ENCODE measurements at places on chromosomes 2 and 18.

DNA sequence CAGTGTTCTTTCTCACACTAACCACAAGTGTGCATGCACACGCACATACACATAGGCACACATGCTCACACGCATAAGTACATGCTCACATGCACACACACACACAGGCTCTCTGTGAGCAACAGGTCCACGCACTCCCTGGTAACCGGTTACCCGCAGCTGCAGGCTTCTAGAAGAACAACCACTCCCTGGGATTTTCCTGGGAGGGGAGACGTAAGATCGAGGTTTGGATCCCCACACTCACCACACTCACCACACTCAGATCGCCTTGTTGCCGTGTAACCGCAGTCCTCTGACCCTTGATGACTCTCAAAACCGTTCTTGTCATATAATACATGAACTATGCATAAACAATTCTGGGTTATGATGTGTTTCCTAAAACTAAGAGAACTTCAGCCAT is 42.2 kb downstream of the TTC32 start:
- peak; percentile 24 for DNase-seq

DNA sequence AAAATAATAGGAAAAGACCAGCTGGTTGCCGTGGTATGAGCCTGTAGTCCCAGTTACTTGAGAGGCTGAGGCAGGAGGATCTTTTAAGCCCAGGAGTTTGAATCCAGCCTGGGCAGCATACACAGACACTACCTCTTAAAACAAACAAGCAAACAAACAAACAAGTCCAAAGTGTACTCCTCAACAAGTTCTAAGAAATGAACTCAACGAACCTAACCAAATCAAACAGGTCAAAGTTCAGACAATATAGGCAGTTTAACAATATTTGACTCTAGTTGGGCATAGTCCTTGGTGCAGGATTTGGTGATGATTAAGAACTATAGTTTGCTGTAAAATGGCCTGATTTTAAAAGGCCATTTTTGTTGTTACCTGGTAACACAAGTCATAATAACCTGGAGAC is 41.9 kb upstream of the RHOB start:
- DNase-seq, result no peak

DNA sequence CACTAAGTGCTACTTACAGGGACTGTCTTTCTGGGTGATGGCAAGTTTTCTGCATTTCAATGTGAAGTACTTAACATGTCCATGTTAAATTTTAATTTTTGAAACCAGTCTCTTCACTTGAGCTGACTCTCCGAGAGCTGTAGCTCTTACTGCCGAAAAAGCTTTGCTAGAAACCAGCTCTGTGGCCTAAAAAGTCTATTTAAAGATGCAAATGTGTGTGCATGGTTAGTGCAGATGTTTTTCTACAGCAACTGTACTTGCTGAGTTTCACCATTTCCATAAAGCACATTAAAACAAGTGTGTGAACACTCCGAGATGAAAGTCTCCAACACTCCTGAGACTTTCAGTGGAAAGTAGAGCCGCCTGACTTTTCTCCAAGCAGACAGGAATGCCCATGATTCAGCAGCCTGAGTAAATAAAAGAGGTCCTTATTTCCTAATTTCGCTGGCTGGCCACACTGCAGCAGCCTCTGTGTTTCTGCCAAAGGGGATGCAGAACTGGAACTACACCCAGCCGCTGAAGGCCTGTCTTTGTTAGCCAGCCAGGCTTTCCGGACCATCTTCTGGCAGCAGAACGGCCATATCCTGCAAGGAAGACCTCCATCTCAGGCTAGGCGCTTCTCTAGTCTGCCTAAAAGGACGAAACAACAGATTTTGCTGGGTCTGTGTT is 121.2 kb downstream of the ZNF521 start:
- DNase-seq, result peak; percentile 80

DNA sequence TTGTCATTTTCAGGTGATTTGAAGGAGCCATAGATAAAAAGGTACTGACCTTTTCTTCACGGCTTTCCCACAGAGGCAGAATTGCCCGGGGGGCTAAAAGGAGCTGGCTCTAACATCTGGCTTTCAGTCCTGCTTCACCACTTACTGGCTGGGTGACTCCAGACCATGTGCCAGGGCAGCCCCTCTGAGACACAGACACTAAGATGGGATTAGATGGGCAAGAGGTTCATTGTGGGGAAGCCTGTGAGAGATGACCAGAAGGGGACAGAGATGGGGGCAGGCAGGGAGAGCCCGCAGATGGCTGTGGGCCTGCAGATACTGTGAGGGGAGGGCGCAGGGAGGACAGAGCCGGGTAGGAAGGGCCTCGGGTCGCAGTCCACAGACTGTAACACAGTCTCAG is 74.7 kb upstream of the TTC39C start:
- DNase-seq, result no peak

GRCh38 chr2:54899576-54900200 is 150.6 kb downstream of the RTN4 start:
- peak; percentile 85 for DNase-seq

- no peak for DNase-seq
These were observed 61.2 kb downstream of the KCNE4 start for GRCh38 chr2:223113161-223113560.

- no peak for DNase-seq
These were observed 151.5 kb downstream of the GULP1 start for GRCh38 chr2:188443207-188443606.

- DNase-seq, result no peak
These were observed 12.4 kb upstream of the RAPGEF4 start for GRCh38 chr2:172723286-172723685.

- DNase-seq, result no peak
These were observed 8.7 kb downstream of the PTH2R start for GRCh38 chr2:208415255-208415654.

DNA sequence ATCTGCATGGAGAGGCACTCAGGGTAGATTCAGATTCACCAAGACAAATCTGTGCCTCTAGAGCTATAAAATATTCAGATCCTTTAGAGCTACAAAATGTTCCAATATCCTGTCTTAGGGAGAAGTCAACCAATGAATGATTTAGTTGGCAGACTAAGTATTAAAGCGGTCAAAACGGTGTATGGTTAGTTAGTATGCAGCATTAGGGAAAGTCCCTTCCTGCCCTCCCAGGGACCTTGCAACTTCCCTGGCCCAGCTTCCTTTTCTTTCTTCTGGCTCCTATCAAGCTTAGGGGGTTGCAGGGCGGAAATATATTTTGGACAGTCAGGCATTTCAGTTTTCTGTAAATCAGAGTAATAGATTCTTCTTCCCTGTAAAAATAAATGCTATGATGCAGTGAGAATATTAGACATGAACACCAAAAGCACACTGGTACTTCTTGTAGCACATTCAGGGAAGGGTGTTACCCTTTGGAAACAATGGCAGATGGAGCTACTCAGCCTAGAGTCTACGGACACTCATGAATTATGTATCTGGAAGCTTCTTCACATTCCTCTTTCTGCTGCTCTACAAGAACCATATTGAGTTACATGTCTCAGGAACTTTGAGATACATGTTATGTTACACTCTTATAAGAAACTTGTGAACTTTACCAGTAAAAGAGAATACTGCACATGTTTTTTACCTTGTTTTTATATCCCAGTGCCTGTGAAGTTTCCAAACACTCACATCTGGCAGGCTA is 45.7 kb downstream of the CCDC93 start:
- DNase-seq, result no peak

GRCh38 chr2:186853951-186854350 is 5.0 kb upstream of the ZSWIM2 start:
- DNase-seq, result peak; percentile 15

- DNase-seq, result no peak
These were observed 78.5 kb downstream of the L3MBTL4 start for GRCh38 chr18:6336239-6336638.

GRCh38 chr2:50402654-50402960 is 629.3 kb downstream of the NRXN1 start:
- DNase-seq, result no peak

- DNase-seq, result no peak
These were observed 359.8 kb upstream of the SALL3 start for GRCh38 chr18:78619854-78620253.

DNA sequence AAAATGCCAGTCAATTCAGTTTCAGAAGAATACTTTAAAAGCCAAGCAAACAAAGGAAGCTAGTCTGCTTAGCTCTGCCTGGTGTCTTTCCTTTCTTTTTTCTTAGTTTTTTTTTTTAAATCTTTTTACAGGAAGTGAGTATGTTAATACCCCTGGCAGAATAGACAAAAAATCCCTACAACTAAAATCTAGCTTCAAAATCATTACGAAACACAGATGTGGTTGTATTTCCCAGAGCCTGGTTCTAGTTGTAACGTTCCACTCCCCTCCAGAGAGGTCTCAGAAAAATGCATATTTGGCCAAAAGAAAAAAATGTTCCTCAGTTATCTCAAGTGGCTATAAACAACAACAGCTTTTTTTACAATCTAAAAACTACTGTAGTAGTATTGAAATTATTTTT is 202.1 kb upstream of the RND3 start:
- peak; percentile 63 for DNase-seq

DNA sequence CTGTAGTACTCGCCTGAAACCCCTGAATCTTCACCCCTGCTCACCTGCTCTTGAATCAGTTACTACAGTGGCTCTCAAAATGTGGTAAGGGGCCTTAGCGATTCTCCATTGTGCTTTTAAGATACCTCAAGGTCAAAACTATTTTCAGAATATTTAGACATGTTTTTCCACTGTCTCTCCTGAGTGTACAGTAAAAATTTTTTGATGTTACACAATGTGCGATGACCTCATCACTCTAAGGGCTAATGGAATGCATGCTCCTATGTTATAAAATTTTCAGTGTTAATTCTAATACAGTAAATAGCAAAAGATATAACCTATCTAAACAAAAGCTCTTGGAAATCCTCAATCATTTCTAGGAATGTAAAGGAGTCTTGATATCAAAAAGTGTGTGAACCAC is 336.9 kb upstream of the PKDCC start:
- peak; percentile 50 for DNase-seq

DNA sequence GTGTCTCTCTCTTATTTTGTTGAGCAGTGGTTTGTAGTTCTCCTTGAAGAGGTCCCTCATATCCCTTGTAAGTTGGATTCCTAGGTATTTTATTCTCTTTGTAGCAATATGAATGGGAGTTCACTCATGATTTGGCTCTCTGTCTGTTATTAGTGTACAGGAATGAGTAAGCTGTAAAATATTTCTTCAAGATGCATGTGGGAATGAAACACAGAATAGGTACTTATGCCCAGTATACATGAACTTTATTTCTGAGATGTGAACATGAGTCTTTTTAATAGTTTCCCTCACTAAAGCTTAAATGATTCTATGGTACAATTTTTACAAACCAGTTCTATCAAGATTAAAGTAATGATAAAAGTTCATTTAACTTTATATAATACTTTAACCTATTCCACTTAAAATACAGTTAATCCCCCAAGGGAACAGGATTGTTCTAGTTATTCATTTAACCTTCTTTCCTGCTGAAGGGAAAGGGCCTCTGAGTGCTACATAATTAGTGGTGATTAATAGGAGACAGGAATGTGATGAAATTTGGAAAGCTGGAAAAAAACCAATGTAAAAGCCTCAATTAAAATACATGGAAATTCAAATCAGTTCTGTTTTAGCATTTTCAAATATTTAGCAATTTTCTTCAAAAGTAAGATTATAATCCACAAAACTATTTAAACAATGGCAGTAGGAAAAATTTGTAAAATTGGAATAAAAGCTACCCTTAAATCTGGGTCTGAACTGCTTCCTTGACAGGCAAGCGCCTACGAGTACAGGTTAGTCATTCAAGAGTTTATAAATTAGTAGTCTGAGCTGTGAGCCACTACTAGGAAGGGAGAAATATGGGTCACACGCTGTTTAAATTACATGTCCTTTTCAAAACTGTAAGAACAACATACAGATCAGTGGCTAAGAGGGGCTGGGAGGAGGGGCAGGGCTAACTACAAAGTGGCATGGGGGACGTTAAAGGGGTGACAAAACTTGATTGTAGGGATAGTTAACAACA is 28.9 kb downstream of the SPIRE1 start:
- DNase-seq, result peak; percentile 76

- no peak for DNase-seq
These were observed 326.8 kb upstream of the KLHL14 start for GRCh38 chr18:33099626-33100025.

GRCh38 chr2:166762746-166763145 is 125.5 kb upstream of the XIRP2 start:
- peak; percentile 13 for DNase-seq

- DNase-seq, result no peak
These were observed 123.8 kb downstream of the CAPN13 start for GRCh38 chr2:30683236-30683956.

DNA sequence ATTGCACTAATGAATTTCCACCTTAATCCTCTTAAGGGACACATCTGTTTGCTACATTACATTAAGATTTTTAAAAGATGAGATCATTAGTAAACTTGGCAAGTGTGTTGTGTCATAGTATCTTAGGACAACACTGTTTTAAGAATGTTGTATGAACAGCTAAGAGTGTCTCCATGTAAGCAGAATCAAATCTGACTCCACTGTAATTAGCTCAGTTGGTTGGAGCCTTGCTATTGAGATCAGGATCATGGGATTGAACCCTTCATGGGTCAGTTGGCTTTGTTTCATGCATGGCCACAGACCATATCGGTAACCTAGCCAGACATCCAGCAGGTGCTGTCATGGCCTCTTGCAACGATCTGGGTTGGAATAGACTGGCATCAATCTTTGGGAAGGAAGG is 5.2 kb downstream of the FHOD3 start:
- peak; percentile 31 for DNase-seq

DNA sequence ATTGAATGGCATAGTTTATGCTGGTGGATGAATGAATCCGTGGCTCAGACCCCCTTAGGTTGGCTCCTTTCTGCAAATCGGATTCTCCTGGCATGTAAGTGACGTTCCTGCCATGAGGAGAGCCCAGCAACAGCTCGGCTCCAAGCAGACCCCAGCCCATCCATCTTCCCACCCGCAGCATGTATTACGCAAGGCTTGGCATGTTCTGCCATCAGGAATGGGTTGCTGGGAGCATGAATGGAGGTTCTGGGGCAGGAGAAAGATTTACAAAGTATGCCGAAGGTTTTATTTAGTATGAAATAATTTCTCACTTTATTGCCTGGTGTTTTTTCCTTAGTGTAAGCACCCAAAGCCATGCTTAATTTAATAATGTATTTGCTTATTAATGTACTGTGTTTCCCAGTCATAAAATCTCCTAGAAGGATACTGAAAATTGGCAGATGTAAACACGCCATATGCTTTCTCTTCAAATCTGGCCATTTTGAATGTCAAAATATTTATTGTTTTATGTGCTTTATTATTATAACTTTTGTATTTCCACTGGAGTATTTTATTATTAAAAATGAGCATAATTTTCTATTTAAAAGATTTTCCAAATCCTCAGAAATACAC is 128.5 kb downstream of the ACKR3 start:
- no peak for DNase-seq

DNA sequence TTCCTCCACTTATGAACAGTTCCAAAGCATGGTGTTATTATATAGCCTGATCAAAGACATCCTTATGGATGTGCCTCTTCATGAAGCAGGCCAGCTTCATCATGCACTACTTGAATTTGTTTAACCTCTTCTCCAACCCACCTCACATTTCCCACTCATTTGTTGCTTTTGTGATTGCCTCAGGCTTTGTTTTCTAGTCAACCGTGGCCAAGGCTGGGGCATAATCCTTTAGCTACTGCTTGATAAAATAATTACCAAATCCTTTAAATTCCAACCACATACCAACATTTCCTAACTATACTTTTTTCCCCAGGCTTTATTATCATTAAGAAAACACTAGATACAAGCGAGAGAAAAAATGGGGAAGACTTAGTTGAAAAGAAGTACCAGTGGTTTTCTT is 39.6 kb upstream of the SCN1A start:
- peak; percentile 46 for DNase-seq
